ENCODE measurements at places on chromosomes 11 and 22. TPM values are rescaled to one million over a fixed set of nuclear protein-coding genes. Genes with fewer than 3 reads are reported as not detected.

- peaks cover 19% of the 10 kb centered on the region for H3K36me3 ChIP-seq
- no peaks in the 10 kb centered on the region for H3K27me3 ChIP-seq
- H3K27ac ChIP-seq = no peak overlapping the region
- no peak for DNase-seq
- H3K4me1 ChIP-seq = peaks cover 44% of the 10 kb centered on the region
These were observed 244.0 kb downstream of the CASP12 start for GRCh38 chr11:104654181-104654813.

- H3K27me3 ChIP-seq = no peaks in the 10 kb centered on the region
- H3K4me3 ChIP-seq = no peak overlapping the region
- peaks cover 15% of the 10 kb centered on the region for H3K36me3 ChIP-seq
- H3K4me1 ChIP-seq = peaks cover 28% of the 10 kb centered on the region
These were observed 18.0 kb downstream of the TBC1D22A start for GRCh38 chr22:46780453-46780852.

DNA sequence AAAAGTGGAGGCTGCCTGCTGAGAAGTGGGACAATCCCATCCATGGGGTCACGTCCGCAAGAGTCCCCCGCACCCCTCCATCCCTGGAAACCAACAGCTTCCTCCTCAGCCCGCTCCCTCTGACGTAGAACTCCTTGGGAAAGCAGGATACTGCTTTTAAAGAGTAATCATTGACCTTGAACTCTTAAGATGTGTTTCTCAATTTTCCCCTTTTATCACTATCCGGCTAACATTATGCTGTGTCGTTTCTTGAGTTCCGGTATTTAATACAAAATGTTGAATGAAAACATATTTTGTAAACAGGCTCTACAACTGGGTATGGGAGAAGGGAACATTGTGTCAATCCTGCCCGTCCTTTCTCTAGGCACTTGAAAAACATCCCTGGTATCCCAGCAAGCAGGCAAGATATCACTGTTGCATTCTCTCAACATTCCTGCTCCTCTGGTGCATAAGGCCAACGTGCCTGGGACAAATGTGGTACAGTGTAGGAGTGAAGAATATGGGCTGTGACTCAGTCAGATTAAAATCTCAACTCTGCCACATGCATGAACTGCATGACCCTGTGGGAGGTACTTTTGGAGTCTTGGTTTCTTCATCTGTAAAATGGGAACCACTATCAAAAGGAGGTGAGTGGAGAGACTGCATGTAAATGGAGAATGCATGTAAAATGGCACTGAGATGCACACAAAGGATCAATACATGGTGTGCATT is 52.8 kb downstream of the WT1 start:
- H3K4me1 ChIP-seq = no peaks in the 10 kb centered on the region
- no peak for DNase-seq
- H3K27ac ChIP-seq = no peak overlapping the region
- no peak overlapping the region for H3K4me3 ChIP-seq
- H3K27me3 ChIP-seq = peaks cover 15% of the 10 kb centered on the region

DNA sequence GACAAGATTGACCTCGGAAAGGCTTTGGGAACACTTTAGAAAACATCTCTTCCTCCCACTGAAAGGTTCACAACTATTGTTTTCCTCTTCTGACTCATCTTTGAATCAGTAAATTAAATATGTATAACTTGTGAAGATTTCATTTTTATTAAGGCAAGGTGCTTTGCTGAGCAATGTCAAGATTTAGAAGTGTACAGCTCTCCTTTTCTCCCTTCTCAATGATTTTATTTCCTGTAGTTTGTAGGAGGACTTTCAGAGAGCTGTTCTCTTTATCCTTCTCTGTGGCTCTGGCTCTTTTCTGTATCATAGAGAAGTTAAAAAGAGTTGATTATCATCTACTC is 594.2 kb downstream of the METTL15 start:
- no peaks in the 10 kb centered on the region for H3K4me1 ChIP-seq
- no peak overlapping the region for H3K4me3 ChIP-seq
- H3K27me3 ChIP-seq = no peaks in the 10 kb centered on the region
- H3K36me3 ChIP-seq = no peaks in the 10 kb centered on the region
- DNase-seq = no peak
- H3K27ac ChIP-seq = no peak overlapping the region

- H3K27ac ChIP-seq = no peak overlapping the region
- no peaks in the 10 kb centered on the region for H3K36me3 ChIP-seq
- H3K4me3 ChIP-seq = no peak overlapping the region
- H3K4me1 ChIP-seq = peaks cover 5% of the 10 kb centered on the region
- DNase-seq = no peak
- H3K27me3 ChIP-seq = peaks cover 26% of the 10 kb centered on the region
These were observed 2.6 kb downstream of the MRGPRF start for GRCh38 chr11:69010361-69010891.

GRCh38 chr11:120317689-120318480 is 7.2 kb upstream of the TLCD5 start:
- peaks cover 30% of the 10 kb centered on the region for H3K27me3 ChIP-seq
- DNase-seq = no peak
- no peaks in the 10 kb centered on the region for H3K4me1 ChIP-seq
- no peak overlapping the region for H3K4me3 ChIP-seq

- H3K27ac ChIP-seq = no peak overlapping the region
- no peak for DNase-seq
- no peaks in the 10 kb centered on the region for H3K27me3 ChIP-seq
- no peaks in the 10 kb centered on the region for H3K4me1 ChIP-seq
These were observed 403.6 kb downstream of the TBC1D22A start for GRCh38 chr22:47166033-47166404.

The OTOG gene
- not detected for total RNA-seq

Data from activated CD4-positive, alpha-beta T cell treated with anti-CD3 and anti-CD28 coated beads, Interleukin-2, amount 10 ng/mL, durations not matched to agents 7 days and 5 days (primary cell).